Stromal cell of bone marrow (primary cell): ENCODE measurements at places on chromosomes 7 and 10.

DNA sequence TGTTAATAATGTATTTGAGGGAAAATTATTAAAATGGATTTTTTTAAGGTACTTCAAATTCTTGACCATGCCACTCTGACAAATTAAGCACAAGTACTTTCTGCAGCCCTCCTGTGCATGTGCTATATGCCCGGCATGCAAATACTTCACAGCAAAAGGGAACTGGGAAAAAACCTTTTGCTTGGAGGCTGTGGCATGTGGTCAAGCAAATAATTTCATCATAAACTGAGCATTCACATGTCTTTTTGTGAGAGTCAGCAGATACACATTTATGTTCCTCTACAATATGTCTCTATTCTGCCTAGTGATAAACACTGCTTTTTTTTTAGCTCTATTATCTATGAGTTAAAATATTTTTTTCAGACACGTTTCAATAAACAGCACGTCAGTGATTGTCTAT, 53.7 kb upstream of the SEMA3A start:
- no peak for DNase-seq

- DNase-seq, result no peak
Measured at GRCh38 chr7:158421361-158421760, 166.3 kb downstream of the PTPRN2 start.

DNA sequence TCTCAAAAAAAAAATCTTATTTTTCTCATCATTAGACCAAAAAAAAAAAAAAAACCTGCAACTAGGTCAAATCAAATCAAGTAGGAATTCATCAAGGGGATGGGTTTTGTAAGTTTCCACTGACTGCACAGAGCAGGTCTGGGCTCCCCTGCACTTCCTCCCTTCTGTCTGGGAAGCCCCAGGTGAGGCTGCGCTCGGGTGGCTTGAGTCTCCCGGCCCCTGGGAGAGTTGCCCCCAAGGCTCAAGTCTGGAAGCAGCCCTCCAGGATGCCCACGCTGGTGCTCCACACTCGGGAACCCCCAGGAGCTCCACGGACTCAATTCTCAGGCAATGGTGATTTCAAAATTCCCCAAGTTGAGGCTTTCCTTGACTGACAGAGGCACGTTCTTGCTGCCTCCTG, 41.7 kb upstream of the RBM33 start:
- no peak for DNase-seq

GRCh38 chr7:87934699-87935383, 790 bp downstream of the ADAM22 start:
- DNase-seq, result no peak

DNA sequence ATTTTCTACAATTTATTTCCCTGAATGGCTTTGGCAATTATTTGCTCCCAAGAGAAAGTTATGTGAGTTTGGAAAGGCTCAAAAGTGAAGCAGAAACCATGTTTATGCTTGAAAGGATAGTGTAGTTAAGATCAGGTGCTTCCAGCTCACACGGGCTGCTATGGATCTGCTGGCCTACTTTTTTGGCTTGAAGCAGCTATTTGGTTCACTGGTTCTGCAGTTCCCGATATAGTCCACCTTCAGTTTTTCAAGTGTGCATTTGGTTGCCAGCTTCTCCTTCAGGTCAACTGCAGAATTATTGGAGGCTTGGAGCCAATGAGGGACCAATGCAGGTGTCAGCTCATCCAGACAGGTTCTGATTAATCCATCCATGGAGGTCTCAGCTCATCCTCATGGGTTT, 484.3 kb upstream of the SEMA3A start:
- no peak for DNase-seq

- DNase-seq, result no peak
Measured at GRCh38 chr10:74728225-74728624, 98.2 kb upstream of the KAT6B start.

- no peak for DNase-seq
Measured at GRCh38 chr7:55465691-55466090, 100.6 kb downstream of the LANCL2 start.

GRCh38 chr7:76233538-76234281, 32.0 kb downstream of the SRRM3 start:
- DNase-seq, result no peak

DNA sequence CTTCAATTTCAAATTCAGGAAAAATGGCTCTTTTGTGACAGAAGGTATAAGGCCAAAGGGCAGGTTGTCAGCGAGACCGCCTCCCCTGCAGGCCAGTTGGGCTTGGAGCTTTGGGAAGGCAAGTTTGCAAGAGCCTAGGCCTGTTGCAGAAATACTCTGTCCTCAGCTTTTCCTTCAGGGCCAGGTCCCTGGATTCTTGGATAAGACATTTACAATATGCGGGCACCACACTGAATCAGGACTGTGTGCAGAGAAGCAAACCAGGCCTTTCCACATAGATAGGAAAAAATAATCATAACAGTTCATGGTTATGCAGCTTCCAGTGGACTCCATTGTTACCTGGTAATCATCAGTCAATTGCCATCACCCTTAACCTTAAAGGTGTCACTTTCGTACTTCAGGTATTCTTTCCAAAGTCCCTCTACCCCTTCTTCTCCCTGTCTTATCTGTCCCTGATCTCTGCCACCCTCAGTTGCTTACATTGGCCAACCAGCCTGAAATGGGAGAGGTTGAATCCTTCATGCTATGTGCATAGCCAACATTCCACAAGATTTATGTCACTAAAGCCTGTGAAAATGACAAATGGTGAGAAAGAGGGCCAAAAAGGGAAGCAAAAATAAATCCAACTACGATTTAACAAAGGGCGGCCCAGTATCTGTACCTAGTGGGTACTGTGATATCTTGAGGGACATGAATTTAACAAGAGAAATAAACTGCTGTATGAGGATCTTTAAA, 304.5 kb upstream of the NFE2L3 start:
- no peak for DNase-seq

DNA sequence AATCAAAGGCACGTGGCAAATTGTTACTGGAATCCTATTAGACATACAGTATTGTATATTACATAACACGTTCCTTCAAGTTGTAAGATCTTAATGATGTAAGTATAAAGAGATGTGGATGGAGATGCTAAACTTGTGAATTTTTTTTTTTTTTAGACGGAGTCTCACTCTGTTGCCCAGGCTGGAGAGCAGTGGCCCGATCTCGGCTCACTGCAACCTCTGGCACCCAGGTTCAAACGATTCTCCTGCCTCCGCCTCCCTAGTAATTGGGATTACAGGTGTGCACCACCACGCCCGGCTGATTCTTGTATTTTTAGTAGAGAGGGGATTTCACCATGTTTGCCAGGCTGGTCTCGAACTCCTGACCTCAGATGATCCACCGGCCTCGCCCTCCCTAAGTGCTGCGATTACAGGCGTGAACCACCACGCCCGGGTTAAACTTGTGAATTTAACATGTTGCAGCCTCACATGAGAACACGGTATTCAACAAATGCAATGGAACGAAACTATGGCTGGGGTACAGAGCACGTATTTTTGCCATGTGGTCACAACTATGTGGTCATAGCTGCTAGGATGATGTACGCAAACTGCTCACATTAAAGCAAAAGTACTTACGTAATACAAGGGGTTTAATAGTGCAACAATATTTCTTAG, 818 bp upstream of the SUPV3L1 start:
- DNase-seq, result no peak

DNA sequence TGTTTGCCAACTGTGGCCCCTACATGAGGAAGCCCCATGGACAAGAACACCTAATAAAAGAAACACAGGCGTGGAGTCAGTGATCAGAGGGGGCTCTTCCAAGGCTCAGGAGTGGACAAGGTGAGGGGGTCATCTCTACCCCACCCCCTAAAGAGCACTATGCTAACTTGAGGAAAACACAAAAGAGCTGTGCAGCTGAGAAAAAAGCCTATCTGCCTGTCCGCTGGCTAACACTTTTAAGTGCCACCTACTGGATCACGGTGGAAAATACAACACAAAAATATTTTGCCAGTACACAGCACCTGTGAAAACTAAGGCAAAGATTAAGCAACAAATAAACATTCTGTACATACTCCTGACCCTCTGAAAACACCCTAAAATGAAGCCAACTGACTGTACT, 53.1 kb upstream of the COBL start:
- DNase-seq, result no peak

- DNase-seq, result no peak
Measured at GRCh38 chr10:7962592-7962991, 91.9 kb upstream of the GATA3 start.

- DNase-seq, result no peak
Measured at GRCh38 chr10:70558295-70558694, 44.2 kb downstream of the PRF1 start.

DNA sequence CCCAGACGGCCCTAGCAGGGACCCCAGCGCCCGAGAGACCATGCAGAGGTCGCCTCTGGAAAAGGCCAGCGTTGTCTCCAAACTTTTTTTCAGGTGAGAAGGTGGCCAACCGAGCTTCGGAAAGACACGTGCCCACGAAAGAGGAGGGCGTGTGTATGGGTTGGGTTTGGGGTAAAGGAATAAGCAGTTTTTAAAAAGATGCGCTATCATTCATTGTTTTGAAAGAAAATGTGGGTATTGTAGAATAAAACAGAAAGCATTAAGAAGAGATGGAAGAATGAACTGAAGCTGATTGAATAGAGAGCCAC, 184 bp downstream of the CFTR start:
- no peak for DNase-seq
